Panc1 (cell line): ENCODE measurements at places on chromosomes 11 and 22.

DNA sequence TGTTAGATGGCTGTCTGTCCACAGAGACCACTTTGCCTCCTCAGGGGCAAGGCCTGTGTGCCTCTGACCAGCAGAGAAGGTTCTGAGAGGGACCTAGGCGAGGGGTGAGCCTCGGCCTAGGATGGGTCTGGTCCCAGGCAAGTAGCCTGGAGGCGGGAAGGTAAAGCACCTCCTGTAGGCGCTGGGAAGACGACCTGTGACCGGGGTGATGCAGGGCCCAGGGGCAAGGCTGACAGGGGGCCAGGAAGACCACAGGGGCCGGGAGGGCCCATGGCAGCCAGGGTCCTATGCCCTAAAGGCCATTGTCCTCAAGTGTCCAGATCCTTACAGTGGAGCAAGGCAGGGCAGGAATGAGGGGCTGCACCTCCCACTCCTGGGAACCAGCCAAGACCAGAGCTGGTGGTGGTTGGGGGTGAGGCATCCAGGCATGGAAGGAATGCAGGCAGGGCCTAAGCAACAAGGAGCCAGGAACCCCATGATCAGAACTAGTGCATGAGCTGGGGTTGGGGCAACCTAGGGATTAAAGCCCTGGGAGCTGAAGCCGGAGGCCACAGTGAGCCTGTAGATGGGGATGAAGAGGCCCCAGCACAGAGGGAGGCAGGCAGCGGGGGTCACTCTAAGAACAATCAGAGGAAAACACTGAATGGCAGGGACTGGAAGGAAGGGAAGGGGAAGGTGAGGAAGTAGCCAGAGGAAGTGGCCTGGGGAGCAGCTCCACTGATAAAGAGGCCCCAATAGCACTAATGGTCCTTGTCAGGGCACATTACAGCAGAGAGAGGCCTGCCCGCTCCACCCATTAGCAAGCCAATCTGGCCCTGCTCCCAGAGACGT lies 32.9 kb upstream of the KLHL35 start:
- no peak for DNase-seq

DNA sequence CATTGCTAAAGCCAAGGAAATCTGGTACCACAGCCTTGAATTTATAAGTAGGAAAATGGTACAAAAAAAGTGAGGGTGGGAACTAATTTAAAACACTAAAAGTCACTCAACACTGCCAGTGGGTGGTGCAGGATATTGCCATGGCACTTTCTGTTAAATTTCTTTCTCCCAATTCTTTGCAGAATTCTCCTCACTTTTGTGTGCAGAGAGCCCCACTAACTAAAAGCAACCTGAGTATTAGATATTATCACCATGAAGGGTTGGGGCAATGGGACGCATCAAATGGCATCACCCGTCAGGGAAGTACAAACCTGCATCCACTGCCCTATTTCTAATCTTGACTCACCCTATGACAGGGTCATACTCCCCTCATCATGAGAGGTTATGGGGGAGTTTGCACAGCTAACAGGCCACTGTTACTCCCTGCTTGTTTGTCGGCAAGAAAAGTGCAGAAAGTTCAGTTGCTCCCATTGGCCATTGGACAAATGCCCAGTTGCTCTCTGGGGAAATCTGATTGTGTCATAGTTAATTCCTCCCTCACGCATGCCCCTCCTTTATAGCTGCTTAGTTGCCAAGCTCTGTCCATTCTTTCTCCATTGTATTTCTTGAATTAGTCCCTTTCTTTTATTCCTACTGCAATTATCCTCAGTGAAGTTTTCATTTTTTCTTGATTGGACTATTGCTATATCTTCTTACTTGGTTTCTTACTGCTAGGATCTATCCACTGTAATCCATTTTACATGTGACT lies 93.8 kb upstream of the BLID start:
- no peak for DNase-seq

GRCh38 chr11:75868990-75869389 lies 54.0 kb downstream of the UVRAG start:
- no peak for DNase-seq

DNA sequence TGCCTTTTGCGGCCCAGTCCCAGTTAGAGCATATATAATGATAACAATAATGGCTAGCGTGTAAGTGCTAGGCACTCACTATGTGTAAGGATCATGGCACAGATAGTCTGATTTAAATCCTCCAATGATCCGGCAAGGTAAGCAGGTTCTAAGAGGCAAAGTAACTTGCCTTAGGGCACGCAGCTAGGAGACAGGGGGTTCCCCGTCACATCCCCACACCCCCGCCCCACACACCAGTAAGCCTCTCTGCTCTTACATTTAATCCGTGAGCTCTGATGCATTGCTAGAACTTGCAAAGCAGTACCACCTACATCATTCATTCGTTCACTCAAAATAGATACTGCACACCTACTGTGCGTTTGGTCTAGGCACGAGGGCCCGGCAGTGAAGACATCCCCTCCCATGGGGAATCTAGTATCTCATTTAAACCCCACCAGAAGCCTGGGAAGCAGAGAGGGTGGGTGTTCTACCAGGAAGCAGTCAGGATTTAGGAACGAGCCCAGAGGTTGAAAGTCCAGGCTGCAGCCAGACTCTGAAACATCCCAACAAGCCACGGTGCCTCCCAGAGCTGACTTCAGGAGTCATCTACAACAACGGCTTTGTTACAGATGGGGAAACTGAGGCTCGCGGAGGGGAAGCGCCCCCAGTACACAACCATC lies 20.6 kb downstream of the TMPRSS6 start:
- DNase-seq, result no peak

GRCh38 chr11:8699903-8700302 lies 17.3 kb downstream of the RPL27A start:
- DNase-seq, result no peak

DNA sequence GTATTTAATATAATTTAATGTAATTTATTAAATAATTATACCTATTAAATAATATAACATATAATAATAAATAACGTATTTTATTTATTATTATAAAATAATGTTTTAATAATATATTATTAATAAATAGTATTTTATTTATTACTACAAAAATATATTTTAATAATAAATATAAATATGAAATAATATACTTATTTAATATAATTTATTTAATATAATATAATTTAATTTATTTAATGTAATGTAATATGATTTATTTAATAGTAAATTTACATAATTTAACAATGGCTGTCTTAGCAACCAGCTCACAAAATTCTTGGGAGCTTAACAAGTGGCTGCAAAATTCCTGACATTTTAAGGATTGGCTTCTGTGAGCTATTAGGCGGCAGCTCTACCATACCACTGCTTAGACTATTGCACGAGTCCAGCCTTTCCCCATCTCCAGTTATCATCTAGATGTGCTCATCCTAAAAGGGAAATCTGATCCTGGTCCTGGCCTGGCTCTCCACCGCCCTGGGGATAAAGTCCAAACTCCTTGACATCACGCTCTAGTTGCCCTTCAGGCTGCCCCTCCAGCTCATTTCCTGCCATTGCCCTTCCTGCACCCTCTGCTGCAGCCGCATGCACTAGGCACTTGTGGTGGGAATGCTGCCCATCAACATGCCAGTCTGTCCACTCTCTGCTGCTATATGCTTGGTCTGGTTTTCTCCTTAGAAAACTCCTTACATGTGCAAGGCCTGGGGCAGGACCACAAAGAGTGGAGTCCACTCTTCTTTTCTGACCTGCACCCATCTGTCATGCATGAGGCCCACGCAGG lies 9.8 kb downstream of the MMP20 start:
- no peak for DNase-seq

- no peak for DNase-seq
Measured at GRCh38 chr11:10692531-10693115, 932 bp downstream of the IRAG1 start.

DNA sequence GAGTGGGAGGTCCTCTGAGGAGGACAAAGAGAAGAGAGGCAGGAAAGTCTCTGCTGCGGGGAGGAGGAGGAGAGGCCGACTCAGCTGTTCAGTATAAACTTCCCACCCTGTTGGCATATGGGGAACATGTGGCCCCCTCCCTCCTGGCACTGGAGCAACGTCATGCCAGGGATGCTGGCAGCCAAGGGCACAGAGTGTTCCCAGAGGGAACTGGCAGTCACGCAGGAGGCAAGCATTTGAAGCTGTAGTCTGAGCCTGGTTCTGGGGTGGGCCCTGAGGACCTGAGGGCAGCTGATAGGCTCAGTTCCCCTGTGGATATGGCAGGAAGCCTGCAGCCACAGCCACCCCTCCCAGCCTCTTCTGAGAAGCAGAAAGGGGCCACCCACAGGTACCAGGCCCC lies 67.1 kb upstream of the TSPAN18 start:
- no peak for DNase-seq

- no peak for DNase-seq
Measured at GRCh38 chr11:28257761-28258160, 149.6 kb downstream of the METTL15 start.

GRCh38 chr22:42617155-42617983 lies 2.7 kb upstream of the POLDIP3 start:
- DNase-seq, result no peak

GRCh38 chr22:48265000-48265625 lies 1502.7 kb downstream of the TBC1D22A start:
- no peak for DNase-seq

DNA sequence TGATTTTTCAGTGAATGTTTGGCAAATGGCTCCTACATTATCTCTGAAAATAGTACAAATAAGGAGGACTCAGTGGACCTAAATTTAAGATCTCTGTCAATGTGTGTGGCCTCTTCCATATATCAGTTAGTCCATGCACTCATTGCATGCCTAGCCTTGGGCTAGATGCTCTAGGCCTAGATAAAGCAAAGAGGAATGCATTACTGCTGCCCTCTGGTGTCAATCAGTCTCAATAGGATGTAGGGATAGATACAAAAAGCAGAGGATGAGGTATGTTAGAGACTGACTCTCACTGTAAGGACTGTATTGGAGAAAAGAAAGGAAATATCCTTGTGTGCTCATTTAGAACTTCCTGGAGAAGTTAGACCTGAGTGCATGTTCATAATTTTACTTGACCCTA lies 42.0 kb downstream of the MS4A2 start:
- DNase-seq, result no peak

GRCh38 chr11:47784785-47785381 lies 17.7 kb upstream of the FNBP4 start:
- DNase-seq, result no peak

DNA sequence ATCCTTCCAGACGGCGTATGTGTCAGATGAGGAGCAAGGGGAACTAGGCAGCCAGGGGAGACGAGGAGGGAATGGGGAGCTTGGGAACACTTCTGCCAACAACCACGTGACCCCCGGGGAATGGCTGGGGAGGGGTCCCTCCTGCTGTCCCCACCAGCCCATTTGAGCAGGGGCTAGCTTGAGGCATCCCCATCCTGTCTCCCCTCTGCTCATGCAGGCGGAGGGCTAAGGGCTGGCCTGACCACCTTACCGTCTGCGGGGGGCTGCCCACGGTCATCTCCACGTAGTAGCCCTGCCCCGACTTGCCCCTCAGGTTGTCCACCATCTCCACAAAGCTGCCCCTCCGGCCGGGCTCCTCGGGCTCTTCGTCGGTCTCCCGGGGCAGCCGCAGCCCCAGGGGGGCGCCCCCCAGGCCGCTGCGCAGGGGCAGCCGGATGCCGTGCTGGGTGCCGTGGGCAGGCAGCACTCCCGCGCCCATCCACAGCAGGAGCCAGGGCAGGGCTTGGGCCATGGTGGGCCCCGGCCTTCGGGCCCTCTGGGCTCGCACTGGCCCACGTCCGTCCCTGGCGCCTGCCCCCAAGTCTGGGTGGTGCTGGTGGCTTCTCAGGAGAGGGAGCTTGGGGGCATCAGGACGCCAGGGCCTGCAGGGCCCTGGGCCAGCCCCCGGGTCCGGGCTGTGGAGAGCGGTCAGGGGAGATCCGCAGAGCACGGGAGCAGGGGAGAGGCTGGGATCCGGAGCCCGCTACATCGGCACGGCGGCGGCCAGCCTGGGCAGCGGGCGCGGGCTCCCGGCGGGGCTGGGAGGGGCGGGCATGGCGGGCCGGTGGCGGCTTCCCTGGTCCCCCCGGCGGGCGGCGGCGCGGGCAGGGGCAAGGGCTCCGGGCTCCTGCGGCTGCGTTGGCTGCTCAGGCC lies 515 bp downstream of the BACE1 start:
- DNase-seq, result no peak

- DNase-seq, result no peak
Measured at GRCh38 chr11:114553642-114554041, 6.0 kb downstream of the NXPE1 start.

- DNase-seq, result no peak
Measured at GRCh38 chr22:44180706-44181032, at the start of gene PARVG. TSS of gene PARVG (plus strand) at chr22:44180925. CDS start at chr22:44183330, 2,405 bp downstream.

GRCh38 chr11:14969901-14970323 lies 2.2 kb downstream of the CALCA start:
- DNase-seq, result no peak

DNA sequence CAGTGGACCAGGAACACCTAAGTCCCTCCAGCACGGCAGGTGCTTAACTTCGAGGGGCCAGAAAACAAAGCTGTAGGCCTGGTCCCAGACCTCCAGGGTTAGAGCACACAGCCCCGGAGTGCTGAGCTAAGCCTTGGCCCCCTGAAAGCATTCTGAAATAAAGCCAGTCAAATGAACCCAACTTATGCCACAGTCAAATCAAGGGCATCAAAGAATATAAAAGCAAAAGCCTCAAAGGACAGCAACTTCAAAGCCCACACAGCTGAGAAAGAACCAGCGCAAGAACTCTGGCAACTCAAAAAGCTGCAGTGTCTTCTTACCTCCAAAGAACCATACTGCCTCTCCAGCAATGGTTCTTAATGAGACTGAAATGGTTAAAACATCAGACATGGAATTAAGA lies 39.1 kb downstream of the TMEM123 start:
- DNase-seq, result no peak

GRCh38 chr11:121648306-121648705 lies 195.5 kb upstream of the SORL1-AS1 start:
- DNase-seq, result no peak

DNA sequence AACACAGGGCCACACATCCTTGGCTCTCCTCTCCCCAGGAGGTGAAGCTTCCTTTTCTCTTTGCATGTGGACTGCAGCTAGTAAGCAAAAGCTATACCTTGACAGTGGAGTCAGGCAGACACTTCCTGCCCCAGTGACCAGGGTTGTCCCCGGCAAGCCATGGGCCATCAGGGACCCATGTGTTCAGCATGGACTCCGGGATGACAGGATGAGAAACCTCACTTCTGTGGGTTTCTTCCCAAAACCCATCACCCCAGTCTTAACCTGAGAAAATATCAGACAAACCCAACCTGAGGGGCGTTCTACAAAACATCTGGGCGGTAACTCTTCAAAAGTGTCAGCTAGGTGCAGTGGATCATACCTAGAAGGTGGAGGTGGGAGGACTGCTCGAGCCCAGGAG lies 40.2 kb downstream of the GNB1L start:
- DNase-seq, result no peak

DNA sequence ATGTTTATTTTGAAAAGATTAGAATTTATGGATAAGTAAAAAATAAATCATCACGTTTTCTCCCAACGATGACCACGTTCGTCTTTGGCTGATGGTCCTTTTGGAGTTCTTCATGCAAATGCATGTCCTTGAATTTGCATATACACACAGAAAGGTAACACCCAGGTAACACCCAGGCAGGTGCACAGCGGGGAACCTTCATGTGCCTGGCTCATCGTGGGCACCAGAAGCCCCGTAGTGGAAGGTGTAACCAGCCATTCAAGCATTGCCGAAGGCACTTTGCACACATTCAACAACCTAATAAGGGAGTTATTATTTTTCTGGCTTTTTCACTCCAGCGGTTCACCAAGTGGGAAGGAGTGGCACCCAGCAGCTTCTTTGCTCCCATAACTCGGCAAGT lies 404.6 kb downstream of the TBC1D22A start:
- DNase-seq, result no peak
